Camera-type eye (tissue), 1 donor: ENCODE measurements at places on chromosomes 1 and 21. TPM values are rescaled to one million over a fixed set of nuclear protein-coding genes. Genes with fewer than 3 reads are reported as not detected.

FAM177B gene
- total RNA-seq = 0.82 TPM

DNAI4 gene
- 18.5 TPM for total RNA-seq

OR6K2 gene
- total RNA-seq = not detected

FAM110D gene
- 0.60 TPM for total RNA-seq

CHI3L1 gene
- 6.3 TPM for total RNA-seq

AMY1B gene
- total RNA-seq = not detected

GBP7 gene
- total RNA-seq = not detected

GNG4 gene
- 9.9 TPM for total RNA-seq

FCRL5 gene
- total RNA-seq = not detected

KIRREL1 gene
- 80.8 TPM for total RNA-seq

SWT1 gene
- 19.8 TPM for total RNA-seq

TNFRSF18 gene
- total RNA-seq = not detected

ADAMTS1 gene
- total RNA-seq = 56.2 TPM

KDM5B gene
- total RNA-seq = 369 TPM

SERTAD4 gene
- total RNA-seq = 9.3 TPM

CRP gene
- total RNA-seq = not detected

HSPB7 gene
- total RNA-seq = 5.3 TPM

PCP4L1 gene
- 31.3 TPM for total RNA-seq

SLC27A3 gene
- 16.4 TPM for total RNA-seq

AMPD1 gene
- total RNA-seq = 0.71 TPM

SIM2 gene
- 0.38 TPM for total RNA-seq

MTFR1L gene
- 55.0 TPM for total RNA-seq

CLSTN1 gene
- total RNA-seq = 227 TPM

SF3B4 gene
- total RNA-seq = 13.3 TPM

FCRL2 gene
- total RNA-seq = 0.27 TPM

LRRC53 gene
- total RNA-seq = 0.11 TPM

GABPB2 gene
- total RNA-seq = 25.1 TPM

SLAMF1 gene
- not detected for total RNA-seq

DEPDC1 gene
- total RNA-seq = 8.6 TPM

TMOD4 gene
- not detected for total RNA-seq

PROX1 gene
- total RNA-seq = 92.5 TPM

BCL10 gene
- total RNA-seq = 20.4 TPM

NBL1 gene
- total RNA-seq = 51.1 TPM

SAMD11 gene
- total RNA-seq = 102 TPM

ILDR2 gene
- 153 TPM for total RNA-seq

STMN1 gene
- 286 TPM for total RNA-seq

CD2 gene
- total RNA-seq = not detected

KCNN3 gene
- 4.0 TPM for total RNA-seq

KRTAP19-1 gene
- not detected for total RNA-seq

CD53 gene
- 11.1 TPM for total RNA-seq

DNASE2B gene
- total RNA-seq = 3.0 TPM

GPR153 gene
- total RNA-seq = 17.4 TPM

ATP1A2 gene
- total RNA-seq = 50.0 TPM
